SK-N-SH (cell line): ENCODE measurements at places on chromosomes 2 and 18.

DNA sequence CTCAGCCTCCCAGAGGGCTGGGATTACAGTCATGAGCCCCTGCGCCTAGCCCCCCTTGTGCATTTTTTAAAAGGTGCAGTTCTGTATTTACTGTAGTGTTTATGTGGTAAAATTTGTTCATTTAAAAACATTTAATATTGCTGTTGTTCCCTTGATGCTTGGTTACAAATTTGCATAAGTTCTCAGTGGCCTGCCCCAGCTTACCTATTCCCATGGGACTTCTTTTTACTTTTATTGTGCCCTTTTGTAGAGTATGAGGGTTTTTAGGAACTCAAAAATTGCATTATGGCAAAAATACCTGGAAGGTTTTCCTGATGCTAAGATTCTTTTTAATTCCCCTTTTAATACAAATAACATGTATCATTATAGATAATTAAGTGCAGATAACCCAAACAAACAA is 63.0 kb downstream of the DGKD start:
- DNase-seq = no peak

DNA sequence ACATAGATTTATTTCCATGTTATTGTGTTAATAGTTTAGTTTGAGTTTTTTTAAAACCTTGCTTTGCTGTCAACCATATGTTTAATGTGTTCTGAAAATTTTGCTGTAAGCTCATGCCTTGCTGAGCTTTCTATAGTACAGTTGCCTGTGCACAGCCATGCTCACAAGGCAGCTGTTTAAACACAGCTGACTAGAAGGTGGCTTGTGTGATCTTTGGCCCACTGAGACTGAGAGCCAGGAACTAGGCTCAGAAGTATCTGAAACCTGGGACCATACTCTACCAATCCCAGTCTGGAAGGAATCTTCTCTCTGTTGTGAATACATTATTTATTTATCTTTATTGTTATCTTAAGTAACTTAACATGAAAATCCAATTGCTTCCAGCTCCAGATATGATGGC is 350.5 kb downstream of the KIAA1328 start:
- peak; percentile 12 for DNase-seq

GRCh38 chr2:234308813-234309195 is 188.1 kb downstream of the ARL4C start:
- DNase-seq = no peak

GRCh38 chr2:133426791-133427190 is 141.5 kb downstream of the NCKAP5 start:
- no peak for DNase-seq

DNA sequence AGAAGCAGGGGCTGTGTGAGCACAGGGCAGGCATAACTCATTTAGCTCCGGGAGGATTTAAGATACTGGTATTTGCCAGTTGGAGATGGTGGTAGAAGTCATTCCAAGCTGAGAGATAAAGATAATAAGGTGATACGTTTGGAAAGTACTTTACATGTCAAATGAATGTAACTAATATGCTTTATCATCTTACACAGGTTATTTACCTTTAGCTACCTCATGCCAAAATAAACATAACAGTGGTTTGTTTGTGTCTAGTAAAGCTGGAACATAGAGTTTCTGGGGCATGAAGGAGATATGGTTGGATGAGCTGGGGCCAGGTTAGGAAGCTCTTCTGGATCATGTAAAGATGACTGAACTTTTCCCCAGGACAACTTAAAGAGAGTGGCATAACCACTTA is 126.9 kb upstream of the PIK3C3 start:
- DNase-seq = no peak

DNA sequence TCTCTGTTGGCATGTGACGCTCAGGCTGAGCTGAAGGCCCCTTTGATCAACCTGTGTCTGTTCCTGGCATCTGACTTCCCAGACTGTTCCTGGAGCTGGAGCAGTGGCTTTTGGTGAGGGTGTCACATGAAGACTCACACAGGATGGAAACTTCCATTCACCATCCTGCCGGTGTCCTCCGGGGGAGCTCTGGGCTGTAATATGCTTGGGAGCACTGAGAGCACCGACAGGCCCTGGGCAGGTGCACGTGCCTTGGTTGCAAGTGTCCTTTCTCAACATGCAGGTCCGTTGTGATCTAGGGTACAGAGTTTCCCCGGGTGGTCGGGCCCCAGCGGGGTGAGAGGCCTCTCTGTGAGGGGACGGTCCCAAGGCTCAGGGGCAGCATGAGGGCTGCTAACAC is 24.8 kb upstream of the GBX2 start:
- no peak for DNase-seq

DNA sequence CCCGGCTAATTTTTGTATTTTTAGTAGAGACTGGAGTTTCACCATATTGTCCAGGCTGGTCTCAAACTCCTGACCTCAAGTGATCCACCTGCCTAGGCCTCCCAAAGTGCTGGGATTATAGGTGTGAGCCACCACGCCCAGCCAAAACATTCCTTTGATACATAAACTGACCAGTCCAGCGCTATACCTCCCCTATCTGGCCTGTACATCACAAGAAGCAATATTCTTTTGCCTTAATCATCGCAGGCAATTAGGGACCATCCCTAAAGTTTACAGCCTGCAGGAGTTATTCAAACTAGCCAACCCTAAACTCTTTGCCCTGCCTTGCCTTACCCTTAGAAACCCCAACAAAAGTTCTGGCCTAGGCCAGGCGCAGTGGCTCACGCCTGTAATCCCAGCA is 6.8 kb upstream of the PPM1G start:
- no peak for DNase-seq

DNA sequence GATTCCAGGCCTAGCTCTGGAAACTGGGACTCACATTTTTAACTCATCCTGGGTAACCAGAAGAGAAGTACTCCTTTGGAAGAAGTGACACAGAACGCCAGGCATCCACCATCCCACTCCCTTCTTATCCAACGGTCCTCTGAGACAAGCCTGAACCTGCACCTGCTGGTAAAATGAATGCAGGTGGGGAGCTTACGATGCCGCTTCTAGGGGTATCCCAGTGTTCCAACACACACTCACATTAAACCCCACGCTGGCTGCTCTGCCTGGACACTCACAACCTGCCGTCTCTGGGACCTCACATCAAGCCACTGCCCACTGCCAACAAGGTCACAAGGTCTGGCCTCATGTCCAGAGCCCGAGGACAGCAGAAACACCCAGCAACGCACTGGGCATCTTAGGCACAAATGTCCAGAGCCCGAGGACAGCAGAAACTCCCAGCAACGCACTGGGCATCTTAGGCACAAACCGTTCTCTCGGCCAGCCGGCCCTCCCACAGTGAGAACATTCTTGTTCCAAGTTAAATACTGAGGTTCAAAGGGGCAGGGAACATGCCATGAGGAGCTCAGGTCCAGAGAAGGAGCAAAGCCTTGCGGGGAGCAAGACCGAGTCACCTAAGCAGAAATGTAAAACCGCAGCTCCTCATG is 9.9 kb downstream of the SLC66A2 start:
- DNase-seq = no peak

DNA sequence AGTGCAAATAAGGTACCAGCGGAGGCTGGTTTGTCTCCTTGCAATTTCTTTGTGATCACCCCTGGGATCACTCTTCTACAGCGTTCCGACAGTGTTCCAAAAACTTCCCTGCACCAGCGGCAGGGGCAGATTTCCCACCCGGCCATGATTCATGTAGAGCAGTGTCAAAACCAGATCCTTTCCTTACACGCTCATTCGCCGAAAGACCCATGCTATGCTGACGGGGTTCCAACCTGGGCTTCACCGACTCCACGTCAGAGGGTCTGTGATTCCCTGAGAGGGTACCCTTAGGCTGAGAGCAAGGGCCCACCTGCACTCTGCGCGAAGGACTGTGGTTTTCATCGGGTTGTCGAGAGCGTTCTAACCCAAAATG is 423 bp upstream of the TTC27 start:
- DNase-seq = peak; percentile 68

GRCh38 chr2:48588745-48589144 is 28.9 kb upstream of the GTF2A1L start:
- no peak for DNase-seq

DNA sequence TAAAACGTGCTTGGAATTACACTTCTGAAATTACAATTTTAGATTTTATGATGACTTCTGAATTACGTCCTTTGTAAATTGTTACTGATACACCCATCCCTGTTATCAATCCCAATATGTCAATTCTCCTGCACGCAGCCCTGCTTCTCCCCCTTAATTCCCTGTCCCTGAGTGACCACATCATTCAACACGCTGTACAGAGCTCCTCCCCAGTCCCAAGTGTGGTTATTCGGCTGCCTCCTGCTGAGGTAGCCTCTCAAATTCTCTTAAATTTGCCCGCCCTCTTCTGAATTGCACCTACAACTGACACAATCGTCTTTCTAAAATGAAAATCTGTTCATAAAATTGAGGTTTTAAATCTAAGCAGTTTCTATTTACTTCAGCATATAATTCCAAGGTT is 10.1 kb downstream of the SERPINB8 start:
- DNase-seq = no peak

DNA sequence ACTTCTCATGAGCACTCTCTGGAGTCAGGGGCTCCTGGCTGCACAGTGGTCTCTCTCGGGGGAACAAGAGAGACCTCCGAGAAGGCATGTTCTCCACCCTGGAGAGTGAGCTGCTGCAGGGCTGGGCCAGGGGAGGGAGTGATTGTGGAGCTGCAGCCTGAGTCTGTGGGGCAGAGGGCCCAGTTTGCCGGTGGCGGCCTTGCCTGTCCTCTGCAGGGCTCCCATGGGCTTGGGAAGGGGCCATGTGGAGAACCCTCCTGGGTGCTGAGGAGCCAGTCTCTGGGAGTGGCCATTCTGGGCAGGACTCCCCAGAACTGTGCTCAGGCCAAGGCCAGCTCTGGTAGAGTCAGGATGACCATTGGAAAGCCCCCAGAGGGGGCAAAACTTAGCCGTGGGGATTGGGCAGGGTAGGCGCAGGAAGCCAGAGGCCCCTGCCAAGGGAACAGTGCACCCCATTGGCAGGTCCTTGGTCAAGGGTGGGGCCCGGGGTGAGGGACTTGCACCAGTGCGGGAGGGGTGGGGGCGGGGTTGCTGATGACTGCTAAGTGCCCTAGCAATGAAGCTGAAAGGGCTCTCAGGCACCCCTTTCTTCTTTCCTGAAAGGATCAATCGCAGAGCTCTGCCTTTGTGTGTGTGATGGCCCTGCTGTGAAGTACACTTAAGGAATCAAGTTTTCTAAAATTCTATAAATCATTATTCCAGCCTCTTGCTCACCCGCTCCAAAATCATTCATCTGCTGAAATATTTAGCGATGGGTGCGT is 69.7 kb upstream of the BOD1L2 start:
- DNase-seq = no peak

GRCh38 chr2:12264146-12264545 is 452.6 kb upstream of the TRIB2 start:
- DNase-seq = no peak

- no peak for DNase-seq
Observed at GRCh38 chr2:22491442-22491841, 893.5 kb upstream of the KLHL29 start.

DNA sequence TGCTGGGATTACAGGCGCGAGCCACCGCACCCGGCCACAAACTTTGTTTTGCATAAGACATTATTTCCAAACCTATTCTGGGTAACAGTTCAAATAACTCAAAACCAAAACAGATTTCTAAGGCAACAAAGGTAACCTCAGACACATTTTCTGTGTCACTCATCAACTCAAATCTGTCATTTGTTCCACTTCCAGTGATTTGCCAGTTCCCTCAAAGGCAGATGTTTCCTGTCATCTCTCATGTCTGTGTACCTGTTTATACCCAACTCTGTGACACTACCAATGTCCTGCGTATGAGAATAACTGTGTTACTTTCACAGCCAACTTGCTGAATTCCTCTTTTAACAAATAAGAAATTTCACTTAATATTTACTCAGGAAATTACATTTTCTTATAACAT is 54.4 kb downstream of the SCN3A start:
- no peak for DNase-seq

- DNase-seq = no peak
Observed at GRCh38 chr2:53315149-53315548, 452.5 kb upstream of the CHAC2 start.

DNA sequence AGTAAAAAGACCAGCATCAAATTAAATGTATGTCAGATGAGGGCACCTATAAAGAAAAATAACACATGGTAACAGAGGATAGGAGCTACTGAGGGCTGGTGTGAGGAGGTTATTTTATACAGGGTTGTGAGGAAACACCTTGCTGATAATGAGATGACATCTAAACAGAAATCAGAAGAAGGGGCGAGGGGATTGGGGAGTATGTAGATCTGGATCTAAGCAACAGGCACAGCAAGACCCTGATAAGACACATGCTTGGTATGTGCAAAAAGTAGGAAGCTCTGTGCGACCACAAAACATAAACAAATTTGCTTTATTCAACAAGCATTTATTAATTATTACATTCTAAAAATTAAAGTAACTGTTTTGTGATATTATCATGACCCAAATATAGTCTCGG is 295.4 kb downstream of the ZEB2 start:
- no peak for DNase-seq

DNA sequence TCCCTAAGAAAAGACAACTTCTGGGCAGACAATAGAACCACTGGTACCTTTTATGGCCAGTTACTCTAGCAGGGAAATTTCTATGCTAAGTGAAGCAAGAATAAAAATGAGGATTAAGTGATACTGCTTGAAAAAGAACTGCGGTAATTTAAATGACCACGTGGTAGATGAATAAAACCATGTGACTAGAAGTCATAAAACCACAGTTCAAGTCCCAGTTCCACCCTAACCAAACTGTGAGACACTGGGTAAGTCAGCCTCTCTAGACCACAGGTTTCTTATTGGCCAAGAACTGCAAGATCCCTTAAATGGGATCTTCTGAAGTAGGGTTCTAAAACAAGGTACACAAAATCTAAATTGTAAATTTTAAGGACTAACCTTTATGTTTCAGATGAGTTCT is 12.7 kb downstream of the TMEM237 start:
- no peak for DNase-seq

DNA sequence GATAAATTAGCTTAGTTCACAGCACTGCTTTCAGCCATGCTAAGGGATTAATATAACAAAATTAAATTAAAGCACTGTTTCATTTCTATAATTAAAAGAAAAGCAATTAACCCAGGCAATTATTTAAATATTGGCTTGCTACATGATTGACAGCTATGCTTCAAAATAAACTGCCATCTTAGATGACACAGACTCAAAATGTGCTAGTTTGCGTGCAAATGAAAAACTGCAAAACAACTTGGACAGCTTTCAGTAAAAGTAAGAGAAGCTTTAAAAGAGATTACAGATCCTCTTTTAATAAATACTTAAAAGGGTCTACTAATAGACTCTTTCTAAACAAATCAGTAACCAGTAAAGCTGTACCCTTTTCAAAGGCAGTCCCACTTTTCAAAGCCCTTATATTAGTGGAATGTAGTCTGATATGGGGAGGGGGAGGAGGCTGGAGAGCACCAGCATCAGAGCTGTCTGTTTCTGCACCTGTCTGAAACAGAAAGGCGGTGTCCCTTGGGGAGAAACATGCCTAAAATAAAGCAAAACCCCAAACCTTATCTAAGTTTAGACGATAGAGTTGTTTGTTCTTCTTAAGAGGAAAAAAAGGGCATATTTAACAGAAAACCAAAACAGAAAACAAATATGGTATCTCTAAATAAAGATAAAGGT is 20.8 kb downstream of the EIF2AK3 start:
- DNase-seq = no peak
